Activated CD8-positive, alpha-beta memory T cell treated with anti-CD3 and anti-CD28 coated beads for 1 hour (primary cell): ENCODE measurements at places on chromosomes 16 and 17.

DNA sequence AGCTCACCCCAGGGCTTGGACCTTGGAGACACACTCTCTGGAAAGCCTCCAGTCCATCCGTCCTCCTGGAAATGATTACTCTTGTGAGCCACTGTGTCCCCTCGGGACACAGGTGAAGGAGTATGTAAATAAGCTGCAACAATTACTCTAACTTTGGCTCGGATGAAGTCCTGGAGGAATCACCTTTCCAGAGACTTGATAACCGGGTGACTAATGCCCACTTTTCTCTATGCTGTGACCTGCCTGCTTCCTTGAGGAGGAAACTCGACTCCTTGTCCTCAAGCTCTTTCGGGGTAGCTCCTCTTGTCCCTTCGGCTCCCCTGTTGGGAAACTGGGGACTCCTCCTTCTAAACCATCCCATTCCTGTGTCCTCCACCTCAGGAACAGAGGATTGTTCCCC is at the start of gene OR1A1:
Gene OR1A1, plus strand, starts transcription at position 301 of the 400 bp plus-strand sequence. CDS start 7,954 bp downstream, outside the sequence.
- no peak for DNase-seq

GRCh38 chr17:75995385-75995925 is 5.2 kb upstream of the CDK3 start:
- DNase-seq = no peak

- no peak for DNase-seq
Observed at GRCh38 chr17:67372751-67373150, 4.3 kb upstream of the PITPNC1 start.

- DNase-seq = no peak
Observed at GRCh38 chr17:57785022-57785421, 39.9 kb upstream of the CCDC182 start.

GRCh38 chr16:87133966-87134627 is 183.1 kb downstream of the C16orf95 start:
- DNase-seq = no peak

- DNase-seq = no peak
Observed at GRCh38 chr16:86998196-86999001, 318.8 kb downstream of the C16orf95 start.

GRCh38 chr16:67719778-67720144 is 645 bp upstream of the GFOD2 start:
- DNase-seq = no peak

DNA sequence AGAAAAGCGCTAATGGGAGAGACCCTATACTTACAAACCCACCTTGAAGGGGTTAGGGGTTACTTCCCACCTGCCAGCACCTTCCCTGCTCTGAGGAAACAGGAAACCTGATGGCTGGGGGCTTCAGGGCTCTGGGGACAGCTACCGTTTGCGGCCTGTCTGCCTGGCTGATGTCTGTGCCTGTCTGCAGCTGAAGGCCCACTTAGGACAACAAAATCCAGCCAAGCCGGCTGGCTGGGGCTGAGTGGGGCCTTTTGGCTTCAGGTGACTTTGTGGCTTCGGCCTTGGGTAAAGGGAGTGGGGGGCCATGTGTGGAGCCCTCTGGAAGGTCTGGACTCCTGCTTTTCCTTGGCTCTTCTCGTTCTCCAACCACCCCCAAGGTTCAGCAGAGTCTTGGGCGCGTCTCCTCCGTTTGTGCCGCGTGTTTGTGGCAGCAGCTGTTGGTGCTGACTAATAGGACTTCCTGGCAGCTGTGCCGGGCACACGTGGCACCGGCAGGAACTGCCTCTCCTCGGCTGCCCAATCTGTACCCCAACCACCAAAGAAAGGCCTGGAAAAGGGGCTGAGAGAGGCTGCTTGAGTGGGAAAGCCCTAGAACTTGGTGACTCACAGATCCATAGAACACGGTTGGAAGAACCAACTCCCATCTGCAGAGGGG is 186.7 kb downstream of the MSI2 start:
- DNase-seq = no peak
